ENCODE measurements at places on chromosomes 2 and 18. TPM values are rescaled to one million over a fixed set of nuclear protein-coding genes. Genes with fewer than 3 reads are reported as not detected.

SEC11C gene
- total RNA-seq = 54.6 TPM

FAM124B gene
- not detected for total RNA-seq

PROKR1 gene
- 0.03 TPM for total RNA-seq

C2orf81 gene
- total RNA-seq = 2.7 TPM

DUSP19 gene
- 0.78 TPM for total RNA-seq

CCDC102B gene
- 0.60 TPM for total RNA-seq

SERPINB11 gene
- total RNA-seq = 0.17 TPM

HOXD10 gene
- total RNA-seq = 5.3 TPM

CCL20 gene
- 6.2 TPM for total RNA-seq

RAPH1 gene
- total RNA-seq = 6.8 TPM

CACNB4 gene
- 0.15 TPM for total RNA-seq

CTAGE1 gene
- total RNA-seq = not detected

CAPN14 gene
- total RNA-seq = not detected

SLC16A14 gene
- 1.6 TPM for total RNA-seq

IGFBP5 gene
- 0.27 TPM for total RNA-seq

SRBD1 gene
- 8.5 TPM for total RNA-seq

ERFE gene
- 6.7 TPM for total RNA-seq

CYTIP gene
- not detected for total RNA-seq

ANKRD30B gene
- not detected for total RNA-seq

MC2R gene
- total RNA-seq = not detected

POTEF gene
- total RNA-seq = not detected

Measured in A549 treated with GW870086 at 1 μM for 4 hours (cell line).